ENCODE measurements at places on chromosomes 5 and 9.

DNA sequence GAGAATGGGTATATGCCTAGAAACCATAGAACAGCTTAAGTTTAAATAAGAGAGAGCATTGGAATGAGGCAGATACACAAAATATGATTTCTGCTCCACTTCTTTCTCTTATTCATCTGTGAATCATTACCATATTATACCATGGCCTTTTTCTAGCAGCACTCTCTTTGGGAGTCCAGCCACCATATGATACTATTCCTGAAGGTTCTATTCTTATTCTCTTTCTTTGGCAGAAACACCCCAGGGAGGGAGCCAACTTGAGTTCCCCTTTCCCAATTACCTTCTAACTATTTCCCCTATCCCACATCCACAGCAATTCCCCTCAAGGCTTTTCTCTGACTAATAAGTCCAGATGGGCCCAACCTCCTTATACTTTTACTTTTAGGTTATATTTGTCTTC lies 55.9 kb downstream of the NDUFAF2 start:
- no peak for DNase-seq

GRCh38 chr9:76180541-76180940 lies 213.7 kb downstream of the RFK start:
- no peak for DNase-seq

DNA sequence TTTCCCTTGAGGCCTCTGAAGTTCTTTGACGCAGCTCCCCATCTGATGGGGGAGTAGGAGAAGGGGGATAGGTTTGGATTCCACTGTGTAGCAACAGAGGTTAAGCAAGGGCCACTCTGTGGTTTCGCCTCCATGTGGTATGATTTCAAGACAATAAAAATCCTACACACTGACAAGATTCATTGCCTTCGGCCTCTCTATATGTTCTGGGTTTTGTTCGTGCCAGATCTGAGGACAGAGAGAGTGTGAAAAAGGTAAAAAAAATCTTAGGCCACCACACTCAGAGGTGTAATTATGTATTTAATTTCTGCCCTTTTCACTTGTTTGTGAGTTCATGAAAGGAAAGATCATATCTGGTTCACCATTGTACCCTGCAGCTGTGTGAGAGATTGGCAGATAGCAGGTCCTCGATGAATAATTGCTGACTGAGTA lies 715.2 kb upstream of the ZNF608 start:
- no peak for DNase-seq

- DNase-seq = no peak
Observed at GRCh38 chr5:136810261-136810801, 445.0 kb upstream of the TRPC7 start.

DNA sequence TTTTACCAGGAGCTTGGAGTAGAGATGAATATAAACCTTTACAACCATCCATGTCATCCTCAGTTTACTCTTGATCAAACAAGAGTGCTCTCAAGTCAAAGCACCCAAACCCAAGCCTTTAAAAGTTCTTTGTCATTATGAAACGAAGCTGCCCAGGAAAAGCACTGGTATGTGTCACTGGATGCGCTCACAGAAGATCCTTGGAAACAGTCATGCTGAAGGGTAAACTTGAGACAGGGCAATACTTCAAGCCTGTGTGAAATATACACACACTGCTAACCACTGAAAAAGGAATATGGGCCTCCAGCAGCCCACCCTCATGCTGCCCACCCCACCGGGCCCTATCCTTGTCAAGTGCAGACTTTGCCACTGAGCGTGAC lies 84.5 kb downstream of the PRRT1B start:
- no peak for DNase-seq

DNA sequence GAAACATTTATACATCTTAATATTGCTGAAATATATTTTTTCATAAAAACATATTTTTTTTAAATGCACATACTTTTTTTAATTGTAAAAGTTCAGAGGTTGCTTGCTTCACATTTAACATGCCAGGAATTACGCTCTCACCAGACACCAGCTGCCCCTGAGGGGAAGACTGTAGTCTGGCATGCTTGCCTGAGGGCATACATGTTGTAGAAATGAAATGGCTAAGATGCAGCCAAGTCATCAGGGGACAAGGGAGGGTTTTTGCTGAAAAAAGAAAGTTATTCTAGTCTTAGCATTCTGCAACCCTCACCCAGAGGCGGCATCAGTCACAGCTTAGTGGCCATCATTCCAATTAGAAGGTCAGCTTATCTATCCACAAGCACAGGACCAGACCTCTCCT lies 426.7 kb upstream of the FTMT start:
- no peak for DNase-seq

DNA sequence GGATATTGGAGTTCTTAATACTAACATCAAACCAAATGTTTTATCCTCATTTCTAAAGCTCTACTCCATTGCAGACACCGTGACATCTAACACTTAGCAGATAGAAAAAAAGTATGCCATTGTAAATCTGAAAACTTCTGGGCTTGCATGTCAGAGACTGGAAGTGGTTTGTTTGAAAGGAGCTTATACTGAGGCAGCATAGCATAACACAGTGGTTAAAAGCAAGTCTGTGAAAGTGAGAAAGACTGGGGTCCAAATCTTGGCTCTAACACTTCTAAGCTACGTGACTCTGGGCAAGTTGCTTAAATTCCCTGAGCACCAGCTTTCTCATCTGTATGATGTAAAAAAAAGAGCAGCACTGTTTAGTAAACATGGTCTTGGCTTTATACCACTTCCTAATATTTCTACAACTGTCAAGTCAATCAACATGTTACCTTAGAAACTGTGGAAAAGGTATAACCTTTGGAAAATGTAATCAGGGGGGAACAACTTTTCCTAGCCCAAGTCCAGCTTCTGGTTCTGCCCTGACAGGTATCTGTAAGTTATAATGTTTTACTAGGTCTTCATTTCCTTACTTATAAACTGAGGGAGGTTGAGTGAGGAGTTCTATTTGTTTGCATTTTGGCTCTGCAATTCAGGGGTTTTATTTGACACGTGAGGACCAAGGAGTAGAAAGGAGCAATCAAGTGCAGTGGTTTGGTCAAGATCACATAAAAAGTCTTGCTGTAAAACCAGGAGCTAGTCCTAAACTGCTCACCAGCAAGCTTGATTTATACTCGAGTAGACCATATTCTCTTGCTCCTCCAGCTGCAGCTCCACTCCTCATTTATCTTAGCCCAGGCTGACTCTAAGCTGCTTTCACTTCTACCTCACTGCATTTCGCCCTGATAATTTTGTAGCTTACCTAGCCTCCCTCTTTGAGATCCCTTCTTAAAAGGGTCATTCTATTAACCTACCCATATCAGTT lies 541.0 kb downstream of the RAB3C start:
- DNase-seq = peak; percentile 7

GRCh38 chr5:168481330-168481788 lies 4.9 kb upstream of the RARS1 start:
- peak; percentile 89 for DNase-seq

- no peak for DNase-seq
Observed at GRCh38 chr9:29958469-29958868, 2385.2 kb upstream of the C9orf72 start.

DNA sequence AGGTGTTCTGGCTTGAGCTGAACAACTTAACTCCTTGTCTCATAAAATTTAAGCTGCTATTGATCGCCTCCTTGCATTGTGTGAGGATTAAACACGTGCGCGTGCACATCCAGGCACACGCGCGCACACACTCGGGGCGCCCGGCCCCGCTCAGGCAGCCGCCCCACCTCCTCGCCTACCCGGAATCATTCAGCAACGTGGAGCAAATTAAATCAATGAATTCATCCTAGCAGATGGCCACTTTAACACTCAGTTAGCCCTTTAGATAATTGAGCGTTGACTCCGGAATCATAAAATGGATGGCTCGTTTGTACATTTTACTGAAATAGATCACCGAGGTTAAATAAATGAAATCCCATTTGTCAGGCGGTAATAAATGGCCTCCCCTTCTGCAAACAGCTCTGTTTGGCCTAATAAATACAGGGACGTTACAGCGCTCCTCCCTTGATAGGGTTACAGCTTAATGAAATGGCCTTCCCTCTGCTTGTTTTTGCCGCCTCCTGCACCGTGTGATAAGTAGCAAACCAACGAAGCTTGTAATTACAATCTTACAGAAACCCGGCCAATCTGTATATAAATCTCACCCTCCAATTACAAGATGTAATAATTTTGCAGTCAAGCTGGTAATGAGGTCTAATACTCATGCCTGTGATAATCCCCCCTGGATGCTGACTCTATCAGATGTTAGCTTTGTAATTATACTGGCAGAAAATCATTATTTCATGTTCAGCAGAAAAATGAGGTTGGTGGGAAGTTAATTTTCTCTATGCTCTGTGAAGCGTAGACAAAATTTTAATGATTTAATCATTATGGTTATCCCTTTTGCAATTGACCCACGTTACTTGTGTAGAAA lies 229.7 kb upstream of the IRX4 start:
- no peak for DNase-seq

DNA sequence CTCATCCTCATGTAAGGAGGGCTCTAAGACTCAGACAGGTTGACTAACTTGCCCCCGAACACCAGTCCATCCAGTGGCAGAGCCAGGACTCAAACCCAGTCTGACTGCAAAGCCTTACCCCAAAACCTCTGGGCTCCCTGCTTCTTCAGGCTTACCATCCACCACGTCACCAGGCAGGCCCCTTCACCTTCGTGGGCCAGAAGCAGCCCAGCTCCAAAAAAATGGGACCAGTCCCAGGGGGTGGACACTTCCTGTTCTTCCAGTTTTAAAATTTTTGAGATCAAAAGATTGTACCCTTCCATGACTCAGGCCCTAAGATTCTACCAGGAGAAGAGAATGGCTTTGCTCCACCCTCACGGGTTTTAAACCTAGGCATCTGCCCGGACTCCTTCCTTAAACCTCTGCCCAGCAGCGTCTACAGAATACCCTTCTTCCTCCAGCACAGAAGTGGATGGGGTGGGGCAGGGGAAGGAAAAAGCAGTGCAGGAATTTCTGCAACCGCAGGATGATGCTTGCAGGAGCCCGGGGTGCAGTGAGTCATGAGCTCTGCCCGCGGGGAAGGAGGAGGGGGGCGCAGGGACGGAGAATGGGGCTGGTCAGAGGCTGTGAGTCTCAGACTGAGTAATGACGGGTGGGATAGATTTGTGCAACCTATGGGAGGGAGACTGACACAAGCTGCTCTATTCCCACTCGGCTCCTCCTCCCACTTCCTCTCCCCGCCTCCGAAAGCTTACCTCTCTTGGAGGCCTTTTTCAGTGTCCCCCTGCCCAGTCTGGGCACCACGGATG lies 50.4 kb upstream of the STXBP1 start:
- DNase-seq = no peak

GRCh38 chr5:32343058-32343672 lies 30.4 kb upstream of the MTMR12 start:
- no peak for DNase-seq

GRCh38 chr9:16461851-16462250 lies 408.6 kb downstream of the BNC2 start:
- no peak for DNase-seq

GRCh38 chr5:77644371-77645157 lies 6.1 kb upstream of the OTP start:
- no peak for DNase-seq

GRCh38 chr5:44260793-44261192 lies 128.4 kb downstream of the FGF10 start:
- DNase-seq = no peak

DNA sequence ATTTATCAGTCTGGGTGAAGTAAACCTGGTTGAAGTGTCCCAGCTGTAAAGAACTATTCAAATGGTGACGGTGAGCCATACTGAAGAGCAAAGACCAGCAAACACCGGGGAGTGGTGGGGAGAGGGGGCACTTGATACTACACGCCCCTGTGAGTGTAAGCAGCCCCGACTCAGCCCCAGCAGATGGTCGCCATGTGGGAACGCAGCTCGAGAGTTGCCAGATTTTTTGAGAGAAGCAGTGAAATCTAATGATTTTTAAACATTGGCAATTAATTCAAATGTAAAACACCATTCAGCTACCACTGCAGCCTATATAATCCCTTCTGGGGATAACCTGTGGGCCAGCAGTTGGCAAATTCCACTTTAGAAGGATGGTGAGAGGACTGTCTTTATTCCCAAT lies 1386.9 kb upstream of the WWC1 start:
- DNase-seq = no peak

GRCh38 chr5:84378420-84378819 lies 6.3 kb downstream of the EDIL3 start:
- DNase-seq = no peak

GRCh38 chr5:132070460-132071337 lies 2.9 kb upstream of the CSF2 start:
- no peak for DNase-seq

DNA sequence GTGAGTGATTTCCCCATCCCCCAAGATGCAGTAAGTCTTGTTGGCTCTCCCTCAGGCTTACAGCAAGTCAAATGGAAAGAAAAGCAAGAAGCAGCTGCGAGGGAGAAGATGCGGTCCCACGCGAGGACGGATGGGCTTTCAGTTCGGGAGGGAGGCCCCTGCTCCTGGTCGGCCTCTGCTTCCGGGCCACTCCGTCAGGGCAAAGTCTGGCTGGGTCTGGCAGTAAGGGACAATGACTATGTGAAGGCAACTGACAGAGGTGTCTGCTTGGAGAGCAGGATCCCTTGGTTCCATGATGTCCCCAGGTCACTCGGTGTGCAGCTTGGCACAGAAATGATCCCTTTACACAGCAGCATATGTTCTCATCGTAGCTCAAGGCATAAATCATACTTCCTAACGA lies 146.7 kb downstream of the HSPA4 start:
- DNase-seq = no peak

GRCh38 chr9:93658184-93658925 lies 82.0 kb downstream of the PHF2 start:
- no peak for DNase-seq

DNA sequence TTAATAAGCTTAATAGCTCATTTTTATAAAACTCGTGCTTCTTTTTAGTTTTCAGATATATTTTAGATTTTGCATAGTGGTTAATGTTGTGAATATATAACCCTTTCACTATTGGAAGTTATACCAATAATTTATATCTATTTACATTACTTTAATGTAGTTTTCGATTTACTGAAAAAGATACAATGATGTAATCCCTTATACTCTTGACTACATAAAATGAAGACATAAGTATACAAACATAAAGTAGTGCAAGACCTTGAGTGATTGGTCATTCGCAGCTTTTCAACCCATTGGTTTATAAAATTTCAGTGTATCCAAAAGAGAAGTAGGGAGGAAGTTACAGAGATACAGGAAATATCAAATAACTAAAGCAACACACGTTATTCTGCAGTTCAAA lies 84.3 kb upstream of the GRHPR start:
- no peak for DNase-seq

All from GM12864 (cell line).